ENCODE measurements at places on chromosomes 5 and 9. TPM values are rescaled to one million over a fixed set of nuclear protein-coding genes. Genes with fewer than 3 reads are reported as not detected.

DNA sequence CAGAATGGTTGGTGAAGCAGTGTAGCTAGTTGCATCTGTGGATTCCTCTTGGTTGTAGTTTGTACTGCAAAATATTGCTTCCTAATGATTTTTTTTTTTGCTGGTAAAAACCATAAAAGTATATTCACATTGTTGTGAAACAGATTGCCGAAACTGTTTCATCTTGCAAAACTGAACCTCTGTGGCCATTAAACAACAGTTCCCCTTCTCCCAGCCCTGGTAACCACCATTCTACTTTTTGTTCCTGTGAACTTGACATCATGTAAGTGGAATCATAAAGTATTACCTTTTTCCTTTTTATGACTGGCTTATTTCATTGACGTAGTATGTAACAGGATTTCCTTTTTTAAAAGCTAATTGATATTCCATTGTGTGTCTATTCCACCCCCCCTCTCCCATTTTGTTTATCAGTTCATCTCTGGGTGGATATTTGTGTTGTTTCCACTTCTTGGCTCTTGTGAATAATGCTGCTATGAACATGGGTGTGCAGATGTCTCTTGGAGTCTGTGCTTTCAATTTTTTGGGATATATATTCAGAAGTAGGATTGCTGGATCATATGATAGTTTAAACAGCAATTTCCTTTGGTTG lies 11.8 kb downstream of the SUB1 start:
- DNase-seq, result no peak
- peaks cover 68% of the 10 kb centered on the region for H3K4me1 ChIP-seq
- H3K36me3 ChIP-seq, result peaks cover 66% of the 10 kb centered on the region
- H3K4me3 ChIP-seq, result no peak overlapping the region
- H3K27me3 ChIP-seq, result no peaks in the 10 kb centered on the region

DNA sequence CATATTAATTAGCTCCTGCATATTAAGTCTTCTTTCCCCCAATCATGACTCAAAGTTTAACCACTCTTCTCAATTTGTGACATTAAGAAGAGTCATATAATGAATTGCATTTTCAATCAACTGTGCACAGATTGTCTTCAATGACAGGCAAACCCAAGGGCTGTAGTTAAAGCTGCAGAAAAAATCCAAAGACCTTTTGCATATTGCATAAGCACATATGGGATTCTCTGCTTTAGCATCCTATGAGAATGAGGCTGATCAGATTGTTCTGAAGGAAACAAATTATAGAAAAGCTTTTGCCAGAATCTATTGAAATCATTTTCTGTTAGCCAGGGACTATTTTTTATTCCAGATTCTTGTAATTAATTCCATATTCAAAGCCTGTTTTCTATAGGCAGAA lies 112.3 kb downstream of the FAM170A start:
- H3K27ac ChIP-seq, result no peak overlapping the region
- H3K4me3 ChIP-seq, result no peak overlapping the region
- no peaks in the 10 kb centered on the region for H3K36me3 ChIP-seq
- H3K4me1 ChIP-seq, result no peaks in the 10 kb centered on the region

DNA sequence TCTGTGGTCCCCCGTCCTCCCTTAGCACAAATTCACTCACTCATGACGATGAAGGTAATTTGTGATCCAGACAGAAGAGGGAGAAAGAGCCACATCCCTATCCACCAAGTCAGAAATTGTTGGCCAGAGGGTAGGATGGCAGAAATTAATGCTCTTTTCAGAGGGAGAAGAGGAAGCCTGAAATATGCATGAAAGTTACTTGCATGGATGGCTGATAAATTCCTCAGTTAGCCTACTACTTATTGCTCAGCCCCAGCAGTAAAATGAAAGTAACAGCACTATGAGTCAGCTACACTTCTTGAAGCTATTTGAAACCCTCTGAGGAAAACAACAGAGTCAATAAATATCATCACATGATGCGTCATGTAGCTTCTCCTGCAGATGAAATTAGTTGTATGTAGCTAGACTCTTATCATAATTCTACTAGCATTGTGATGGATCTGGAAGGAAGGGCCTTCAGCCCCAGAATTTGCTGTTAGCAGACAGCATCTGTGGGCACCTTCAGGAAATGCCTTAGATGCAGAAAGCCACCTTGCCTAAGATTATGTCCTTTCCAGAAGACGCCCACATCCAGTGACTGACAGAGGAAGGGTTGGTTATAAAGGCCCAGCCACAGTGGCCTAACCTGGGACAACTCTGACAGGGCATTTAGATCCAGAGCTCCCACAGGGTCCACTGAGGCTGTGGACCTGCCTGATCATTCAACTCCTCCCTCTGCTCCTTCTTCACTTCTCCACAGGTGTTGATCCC lies 81.2 kb upstream of the CCDC112 start:
- DNase-seq, result no peak
- no peaks in the 10 kb centered on the region for H3K27me3 ChIP-seq
- no peaks in the 10 kb centered on the region for H3K36me3 ChIP-seq
- no peak overlapping the region for H3K27ac ChIP-seq
- no peak overlapping the region for H3K4me3 ChIP-seq

GRCh38 chr5:154714266-154714986 lies 40.8 kb upstream of the LARP1 start:
- H3K36me3 ChIP-seq, result no peaks in the 10 kb centered on the region
- no peaks in the 10 kb centered on the region for H3K27me3 ChIP-seq
- H3K4me3 ChIP-seq, result no peak overlapping the region

DNA sequence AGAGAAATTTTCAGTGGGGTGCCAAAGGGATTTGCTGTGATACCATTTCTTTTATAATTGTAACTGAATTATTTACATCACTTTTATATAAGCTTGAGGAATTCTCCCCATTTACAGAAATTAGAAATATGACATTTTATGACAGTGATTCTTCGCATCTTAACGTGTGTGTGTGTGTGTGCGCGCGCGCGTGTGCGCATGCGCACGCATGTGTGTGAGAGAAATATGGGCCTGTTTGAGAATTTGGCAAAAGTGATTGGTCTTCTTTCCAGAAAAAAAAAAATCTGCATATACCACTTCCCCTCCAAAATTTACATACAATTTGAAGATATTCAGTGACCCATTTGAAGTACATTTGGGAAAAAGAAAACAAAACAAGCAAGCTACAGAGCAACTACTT lies 190.7 kb upstream of the PDE4D start:
- H3K27ac ChIP-seq, result no peak overlapping the region
- no peaks in the 10 kb centered on the region for H3K36me3 ChIP-seq
- no peak overlapping the region for H3K4me3 ChIP-seq
- DNase-seq, result no peak
- no peaks in the 10 kb centered on the region for H3K4me1 ChIP-seq

GRCh38 chr5:86979811-86980411 lies 287.8 kb upstream of the RASA1 start:
- DNase-seq, result no peak
- H3K27ac ChIP-seq, result no peak overlapping the region
- no peaks in the 10 kb centered on the region for H3K36me3 ChIP-seq
- peaks cover 6% of the 10 kb centered on the region for H3K27me3 ChIP-seq

DNA sequence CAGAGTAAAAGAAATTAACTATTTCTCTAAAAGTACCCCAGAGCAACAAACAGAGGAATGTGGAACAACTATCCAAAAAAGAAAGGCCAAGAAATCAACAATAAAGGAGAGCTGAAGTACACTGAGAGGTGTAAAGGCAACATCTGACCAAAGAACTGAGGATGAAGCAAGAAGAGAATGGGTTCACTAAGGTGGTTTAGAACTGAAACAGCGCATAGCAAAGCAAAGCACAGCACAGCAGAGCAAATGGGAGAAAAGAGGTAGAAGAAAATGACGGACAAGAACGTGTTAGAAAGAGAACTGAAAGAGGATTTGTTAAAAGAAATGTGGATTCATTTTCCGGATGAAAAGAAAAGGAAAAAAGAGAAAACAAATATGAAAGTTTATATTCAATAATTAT lies 25.8 kb downstream of the RFX3 start:
- no peak overlapping the region for H3K27ac ChIP-seq
- peaks cover 33% of the 10 kb centered on the region for H3K4me1 ChIP-seq
- DNase-seq, result no peak
- peak overlapping the region; percentile 1 for H3K4me3 ChIP-seq
- H3K27me3 ChIP-seq, result no peaks in the 10 kb centered on the region

GRCh38 chr5:78527054-78527859 lies 121.3 kb downstream of the LHFPL2 start:
- no peak overlapping the region for H3K27ac ChIP-seq
- H3K4me3 ChIP-seq, result no peak overlapping the region
- peaks cover 7% of the 10 kb centered on the region for H3K27me3 ChIP-seq
- no peaks in the 10 kb centered on the region for H3K4me1 ChIP-seq

DNA sequence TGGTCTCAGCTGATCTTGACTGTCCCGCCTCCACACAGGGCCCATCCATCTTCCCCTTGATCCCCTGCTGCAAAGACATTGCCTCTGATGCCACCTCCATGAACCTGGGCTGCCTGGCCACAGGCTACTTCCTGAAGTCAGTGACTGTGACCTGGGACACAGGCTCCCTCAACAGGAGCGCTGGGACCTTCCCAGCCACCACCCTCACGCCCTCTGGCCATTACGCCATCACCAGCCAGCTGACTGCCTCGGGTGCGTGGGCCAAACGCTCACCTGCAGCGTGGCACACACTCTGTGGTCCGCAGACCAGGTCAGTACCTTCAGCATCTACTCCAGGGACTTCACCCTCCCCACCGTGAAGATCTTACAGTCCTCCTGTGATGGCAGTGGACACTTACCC lies 71.9 kb downstream of the INSL6 start:
- no peak overlapping the region for H3K4me3 ChIP-seq
- DNase-seq, result no peak
- no peak overlapping the region for H3K27ac ChIP-seq
- H3K4me1 ChIP-seq, result no peaks in the 10 kb centered on the region

GRCh38 chr5:98463676-98464075 lies 309.8 kb upstream of the RGMB start:
- no peak overlapping the region for H3K27ac ChIP-seq
- no peak for DNase-seq
- H3K4me1 ChIP-seq, result no peaks in the 10 kb centered on the region

DNA sequence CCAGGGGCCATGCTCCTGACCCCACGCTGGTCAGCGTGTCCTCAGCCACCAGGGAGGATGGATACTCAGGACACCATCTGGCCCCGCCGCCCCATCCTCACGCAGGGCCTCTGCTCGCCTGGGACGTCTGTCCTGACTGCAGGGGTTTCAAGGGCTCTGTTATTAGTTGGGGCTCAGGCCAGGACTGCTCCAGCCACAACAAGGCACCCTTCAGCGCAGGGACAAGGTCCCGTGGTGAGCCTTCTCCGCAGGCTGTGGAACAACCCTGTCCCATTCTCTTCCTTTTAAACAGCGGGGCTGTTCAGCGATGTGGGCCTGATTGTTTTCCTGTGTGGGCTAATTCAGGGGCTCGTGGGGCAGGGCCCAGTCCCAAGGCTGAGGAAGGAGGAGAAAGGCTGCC lies 61.6 kb downstream of the SEMA4D start:
- H3K27ac ChIP-seq, result no peak overlapping the region
- peaks cover 9% of the 10 kb centered on the region for H3K36me3 ChIP-seq

GRCh38 chr9:98108531-98109031 lies 10.4 kb downstream of the TRIM14 start:
- H3K4me3 ChIP-seq, result peak overlapping the region; percentile 53
- peaks cover 72% of the 10 kb centered on the region for H3K4me1 ChIP-seq
- no peaks in the 10 kb centered on the region for H3K27me3 ChIP-seq
- peak; percentile 57 for DNase-seq
- H3K27ac ChIP-seq, result peak overlapping the region; percentile 94

GRCh38 chr9:37327553-37327952 lies 94.9 kb upstream of the GRHPR start:
- DNase-seq, result no peak
- H3K36me3 ChIP-seq, result no peaks in the 10 kb centered on the region
- no peak overlapping the region for H3K4me3 ChIP-seq

DNA sequence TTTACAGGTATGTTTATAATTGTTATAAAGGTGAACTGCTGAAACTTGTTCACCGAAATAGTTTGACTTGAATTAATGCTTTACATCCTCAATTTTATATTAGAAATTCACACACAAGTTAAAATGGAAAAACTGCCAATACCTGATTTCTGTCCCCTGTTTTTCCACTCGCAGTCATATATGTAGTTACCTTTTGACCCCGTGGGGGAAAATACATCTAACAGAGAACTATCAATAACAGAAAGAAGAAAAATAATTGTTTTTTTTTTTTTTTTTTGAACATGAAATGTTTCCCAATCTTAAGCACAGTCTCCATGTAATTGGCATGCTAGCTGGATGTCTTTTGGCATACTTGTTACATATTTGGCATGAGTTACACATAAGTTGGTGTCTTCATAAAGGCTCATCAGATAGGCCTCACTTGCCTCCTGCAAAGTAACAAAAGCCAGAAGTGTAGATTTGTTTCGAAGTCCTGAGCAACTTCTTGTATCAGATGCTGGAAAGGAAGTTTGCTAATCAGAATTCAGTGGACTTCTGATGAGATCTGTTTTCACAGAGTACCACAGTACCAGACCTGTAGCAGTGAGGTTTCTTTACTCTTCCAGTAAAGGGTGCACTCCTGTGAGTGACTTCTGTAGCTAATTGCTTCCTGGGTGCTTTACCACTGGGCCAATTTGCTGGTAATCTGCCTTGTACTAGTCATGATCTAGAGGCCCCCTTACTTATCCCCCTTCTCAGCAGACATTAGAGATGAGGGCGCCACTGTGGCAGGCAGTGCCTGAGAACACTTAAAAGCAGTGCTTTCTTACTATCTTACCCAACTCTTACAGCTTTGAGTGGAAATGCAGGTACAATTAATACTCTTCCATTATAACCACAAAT lies 36.2 kb upstream of the CXXC5 start:
- peaks cover 36% of the 10 kb centered on the region for H3K4me1 ChIP-seq
- no peak overlapping the region for H3K4me3 ChIP-seq
- DNase-seq, result peak; percentile 64
- no peaks in the 10 kb centered on the region for H3K27me3 ChIP-seq
- peaks cover 10% of the 10 kb centered on the region for H3K36me3 ChIP-seq
- peak overlapping the region; percentile 81 for H3K27ac ChIP-seq

GRCh38 chr5:128974567-128974966 lies 9.3 kb downstream of the SLC27A6 start:
- no peaks in the 10 kb centered on the region for H3K36me3 ChIP-seq
- no peak overlapping the region for H3K4me3 ChIP-seq
- H3K4me1 ChIP-seq, result no peaks in the 10 kb centered on the region
- H3K27ac ChIP-seq, result no peak overlapping the region
- no peak for DNase-seq

RNF208 gene
- 4.9 TPM for total RNA-seq

HAVCR1 gene
- total RNA-seq, result 0.42 TPM

SPINK6 gene
- not detected for total RNA-seq

PAIP2 gene
- 74.3 TPM for total RNA-seq

MRPS30 gene
- 46.1 TPM for total RNA-seq

CKMT2 gene
- not detected for total RNA-seq
